ENCODE measurements at places on chromosomes 6 and 20.

DNA sequence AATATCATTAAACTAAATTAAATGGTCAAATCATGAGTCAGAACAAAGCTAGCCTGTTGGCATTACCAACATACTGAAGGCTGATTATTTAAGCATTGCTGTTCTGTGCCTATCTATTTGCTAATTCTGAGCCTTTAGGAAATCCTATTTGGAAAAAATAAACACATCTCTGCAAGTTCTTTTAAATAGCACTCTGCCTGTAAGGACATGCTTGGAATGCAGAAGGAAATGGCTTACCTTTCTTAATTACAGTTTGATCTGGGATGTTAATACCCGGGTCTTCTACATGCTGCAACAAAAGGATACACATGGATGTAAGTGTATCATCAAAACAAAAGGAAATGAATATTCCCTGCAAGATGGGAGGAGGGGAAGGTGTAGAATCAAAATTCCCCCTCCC is 8.3 kb downstream of the TFAP2A start:
- DNase-seq: no peak

GRCh38 chr6:169231790-169232506 is 21.7 kb downstream of the THBS2 start:
- no peak for DNase-seq

DNA sequence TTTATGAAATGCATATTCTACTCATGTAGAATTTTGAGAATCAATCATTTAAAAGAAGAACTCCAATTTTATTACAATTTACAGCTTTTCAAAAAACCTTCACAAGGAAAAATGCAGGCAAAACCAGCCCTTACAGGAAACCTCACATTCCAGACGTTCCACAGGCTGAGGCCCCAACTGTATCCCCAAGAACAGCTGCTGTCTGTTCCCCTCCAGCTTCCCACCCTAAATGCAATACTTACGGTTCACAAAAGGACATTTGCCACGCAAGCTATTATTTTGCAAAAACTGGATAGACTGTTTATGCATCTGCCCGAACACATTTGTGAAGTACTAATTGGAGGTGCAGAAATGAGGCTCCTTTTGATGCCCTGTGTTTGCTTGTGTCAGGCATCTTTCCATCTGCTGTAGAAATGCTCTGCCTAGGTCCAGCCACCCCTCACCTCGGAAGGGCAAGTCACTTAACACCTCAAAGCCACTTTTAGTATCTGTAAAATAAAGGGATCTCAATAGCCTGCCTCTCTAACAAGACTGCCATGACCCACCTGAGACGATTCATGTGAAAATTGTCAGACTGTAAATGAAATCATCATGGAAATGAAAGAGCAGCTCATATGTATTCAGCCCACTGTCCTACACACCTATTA is 26.5 kb downstream of the PDE10A start:
- DNase-seq: no peak

- DNase-seq: no peak
Observed at GRCh38 chr20:21839982-21840381, 134.5 kb downstream of the PAX1 start.

DNA sequence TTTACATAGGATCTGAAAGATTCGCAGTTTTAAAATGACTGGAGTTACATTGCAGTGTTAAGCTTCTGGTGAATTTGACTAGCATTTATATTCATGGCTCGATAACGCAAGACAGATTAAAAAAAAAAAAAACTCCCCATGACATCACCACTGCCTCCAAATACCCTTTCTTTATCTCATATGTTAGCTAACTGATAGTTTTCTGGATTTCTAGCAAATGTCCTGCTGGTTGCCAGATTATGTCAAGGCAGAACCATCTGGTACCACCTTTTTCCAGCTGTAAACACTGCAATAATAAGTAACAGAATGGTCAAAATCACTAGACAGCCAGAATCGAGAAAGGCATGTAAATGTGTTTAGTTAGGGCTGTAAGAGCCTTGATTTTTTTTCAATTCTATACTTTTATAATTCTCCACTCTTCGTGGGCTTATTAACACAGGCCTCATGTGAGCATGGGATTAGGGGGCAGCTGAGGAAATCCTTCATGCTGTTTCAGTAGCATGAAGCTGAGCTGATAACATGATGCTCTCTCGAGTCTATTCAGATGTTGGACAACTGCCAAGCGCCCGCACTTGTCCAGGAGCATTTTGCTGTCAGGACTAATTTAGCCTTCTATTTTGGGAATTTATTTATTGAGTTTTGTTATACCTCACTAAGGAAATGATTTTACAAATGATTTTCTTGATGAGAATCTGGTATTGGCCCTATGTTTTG is 166.0 kb upstream of the SCGN start:
- DNase-seq: no peak

DNA sequence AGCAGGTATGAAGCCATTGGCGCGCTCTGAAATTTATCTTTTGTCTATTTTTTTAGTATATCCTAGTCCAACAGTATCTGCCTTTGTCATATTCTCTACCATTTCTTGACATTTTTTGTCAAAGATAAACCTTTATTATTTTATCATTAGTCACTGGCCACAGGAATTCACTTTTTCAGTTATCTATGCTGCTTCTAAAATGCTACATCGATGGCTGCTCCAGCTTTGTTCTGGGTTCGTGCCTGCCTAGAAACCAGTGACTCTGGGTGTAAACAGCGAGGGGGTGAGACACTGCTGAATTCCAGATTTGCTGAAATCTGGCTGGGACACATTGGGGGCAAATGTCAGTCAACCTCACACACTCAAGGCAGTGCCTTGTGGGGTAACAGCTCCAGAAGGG is 193.4 kb downstream of the CDC5L start:
- DNase-seq: peak; percentile 59

DNA sequence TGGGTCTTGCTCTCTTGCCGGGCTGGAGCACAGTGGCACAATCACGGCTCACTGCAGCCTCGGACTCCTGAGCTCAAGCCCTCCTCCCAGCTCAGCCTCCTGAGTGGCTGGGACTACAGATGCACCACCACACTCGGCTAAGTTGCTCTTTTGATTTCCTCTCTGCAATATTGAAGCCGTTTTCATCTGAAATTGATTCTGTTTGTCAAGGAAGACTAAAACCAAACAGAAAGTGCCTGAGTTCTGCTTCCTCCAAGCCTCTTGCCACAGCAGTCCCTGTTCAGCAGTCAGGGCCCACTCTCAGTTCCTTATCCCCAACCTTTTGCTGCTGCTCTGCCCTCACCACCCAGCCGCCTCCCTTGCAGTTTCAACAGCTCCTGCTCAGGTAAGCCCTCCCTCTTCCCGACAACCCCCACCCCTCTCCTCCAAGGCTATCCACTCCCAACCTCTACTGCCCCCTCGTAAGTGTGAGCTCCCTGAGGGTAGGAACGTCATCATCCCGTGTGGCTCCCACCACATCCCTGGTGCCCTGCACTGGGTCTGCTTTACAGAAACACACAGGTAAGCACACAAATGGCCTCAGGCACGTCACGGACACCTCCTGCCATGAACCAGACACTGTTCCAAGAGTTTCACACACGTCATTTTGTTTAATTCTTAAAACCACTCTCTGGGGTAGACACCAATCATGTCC is 70.7 kb upstream of the TAB2 start:
- no peak for DNase-seq

DNA sequence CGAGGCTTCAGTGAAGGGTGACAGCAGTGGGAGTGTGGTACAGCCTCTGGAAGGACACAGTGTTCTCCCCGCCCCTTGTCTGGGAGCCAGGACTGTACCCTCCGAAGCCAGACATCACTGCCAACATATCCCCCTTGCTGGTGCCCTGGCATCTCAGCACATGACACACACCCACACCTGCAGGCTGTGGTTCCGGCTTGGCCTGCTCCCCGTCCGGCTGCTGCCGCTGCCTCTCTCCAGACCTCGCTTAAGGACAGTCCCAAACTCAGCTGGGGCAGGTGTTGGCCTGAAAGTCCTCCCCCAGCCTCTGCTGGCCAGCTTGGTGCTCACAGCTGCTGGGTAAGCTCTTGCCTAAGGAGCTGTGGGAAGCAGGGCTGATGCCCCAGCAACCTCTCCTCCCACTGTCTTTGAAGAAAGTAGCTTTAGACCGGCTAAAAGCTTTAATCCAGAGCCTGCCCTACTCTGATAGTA is 7.0 kb downstream of the EMILIN3 start:
- DNase-seq: no peak

DNA sequence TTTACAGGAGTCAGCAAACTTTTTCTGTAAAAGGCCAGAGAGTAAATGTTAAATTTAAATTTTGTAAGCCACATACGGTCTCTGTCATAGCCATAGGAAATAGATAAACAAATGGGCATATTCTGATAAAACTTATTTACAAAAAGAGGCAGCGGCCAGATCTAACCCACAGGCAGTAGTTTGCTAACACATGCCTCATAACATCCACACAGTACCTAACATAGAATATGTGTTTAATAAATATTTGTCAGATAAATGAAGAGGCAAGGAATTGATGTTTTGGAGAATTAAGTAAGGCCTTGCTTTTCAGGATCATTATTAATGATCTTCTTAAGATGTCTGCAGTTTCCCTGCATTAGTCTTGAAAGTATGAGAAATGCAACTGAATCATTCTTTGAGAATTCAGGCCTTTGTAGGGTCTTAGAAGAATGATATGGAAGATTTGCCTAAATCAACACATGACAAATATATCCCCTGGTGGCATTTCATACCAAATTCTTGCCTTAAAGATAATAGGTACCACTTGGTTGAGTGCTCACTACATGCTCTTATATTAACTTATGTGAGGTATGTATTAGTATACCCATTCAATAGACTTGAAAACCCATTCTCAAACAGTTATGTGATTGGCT is 39.3 kb upstream of the TRAM2 start:
- DNase-seq: no peak

DNA sequence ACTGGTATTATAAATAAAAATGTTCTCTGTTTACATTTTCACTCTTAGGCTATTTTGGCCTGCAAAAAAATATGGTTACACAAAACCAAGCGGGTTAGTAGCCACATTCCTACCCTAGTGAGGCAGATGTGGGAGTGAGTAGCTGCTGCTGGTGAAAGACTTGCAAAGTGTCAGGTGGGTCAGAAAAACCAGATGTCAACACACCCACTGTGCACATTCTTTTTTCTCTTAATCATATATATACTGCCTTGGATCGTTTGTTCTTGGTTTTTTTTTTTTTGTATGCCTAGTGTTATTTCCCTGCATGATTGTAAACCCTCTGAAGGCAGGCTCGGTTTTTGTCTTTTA is 68.0 kb upstream of the TFB1M start:
- DNase-seq: peak; percentile 23

DNA sequence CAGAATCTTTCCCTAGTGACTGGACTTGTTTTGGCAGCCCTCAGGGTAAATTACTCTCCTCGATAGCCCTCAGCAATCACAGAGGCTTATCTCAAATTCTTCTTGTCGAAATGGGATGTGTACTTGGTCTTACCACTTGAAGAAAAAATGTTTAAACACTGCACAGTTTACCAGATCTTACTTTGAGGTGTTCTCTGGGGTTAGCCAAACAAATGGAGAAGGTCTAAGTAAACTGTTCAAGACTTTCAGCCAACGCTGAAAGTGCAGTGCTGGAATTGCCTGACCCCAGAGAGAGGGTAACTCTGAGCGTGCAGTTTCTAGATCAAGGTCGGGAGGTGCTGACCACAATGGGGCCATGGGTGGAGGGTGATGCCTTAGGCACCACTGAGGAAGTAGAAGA is 39.2 kb downstream of the MYLIP start:
- no peak for DNase-seq

DNA sequence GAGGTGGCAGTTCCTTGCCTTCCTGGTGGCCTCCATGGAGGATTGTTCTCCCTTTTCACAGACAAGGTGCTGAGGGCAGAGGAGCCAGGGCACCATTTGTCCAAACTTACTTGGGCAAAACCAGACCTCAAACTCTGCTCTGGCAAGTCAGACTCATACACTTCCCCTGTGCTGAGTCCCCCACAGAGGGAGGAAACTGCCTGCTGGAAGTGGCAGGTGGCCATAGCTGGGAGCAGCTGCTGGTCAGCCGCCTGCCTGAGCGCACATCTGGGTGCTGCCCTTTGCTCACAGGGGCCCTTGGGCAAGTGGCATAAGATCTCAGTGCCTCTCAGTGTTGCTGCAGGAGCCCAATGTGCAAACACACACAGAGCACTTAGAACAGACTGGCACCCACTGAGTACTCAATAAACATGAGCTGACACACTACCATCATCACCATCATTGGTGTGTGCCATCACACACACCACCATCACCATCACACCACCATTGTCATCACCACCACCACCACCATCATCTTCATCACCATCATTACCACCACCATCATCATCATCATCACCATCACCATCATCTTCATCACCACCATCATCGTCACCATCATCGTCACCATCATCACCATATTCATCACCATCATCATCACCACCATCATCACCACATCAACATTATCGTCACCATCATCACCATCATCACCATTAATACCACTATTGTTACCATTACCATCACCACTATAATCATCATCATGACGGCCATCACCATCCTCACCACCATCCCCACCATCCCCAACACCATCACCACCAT is 17.6 kb downstream of the NOL4L start:
- no peak for DNase-seq

GRCh38 chr6:678520-678919 is 14.4 kb downstream of the EXOC2 start:
- no peak for DNase-seq

GRCh38 chr6:99416226-99416625 is 8.9 kb downstream of the PNISR start:
- DNase-seq: no peak

DNA sequence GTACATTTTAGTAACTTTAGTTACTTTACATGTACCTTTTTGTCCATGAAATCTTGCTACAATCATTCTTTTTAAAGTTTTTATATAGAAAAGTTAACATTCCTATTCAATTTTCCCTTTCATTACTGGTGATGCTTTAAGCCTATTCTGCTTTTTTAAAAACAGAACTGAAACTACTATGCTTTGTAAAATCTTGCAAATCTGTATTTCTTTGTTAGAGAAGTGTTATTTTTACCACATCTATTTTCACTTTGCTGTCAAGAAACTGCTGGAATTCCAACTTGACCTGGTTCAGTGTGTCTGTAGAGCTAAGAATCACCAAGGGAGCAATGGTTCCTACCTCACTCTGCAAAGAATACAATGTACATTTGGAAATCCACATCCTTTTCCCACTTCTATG is 21.8 kb upstream of the SAMD5 start:
- no peak for DNase-seq

DNA sequence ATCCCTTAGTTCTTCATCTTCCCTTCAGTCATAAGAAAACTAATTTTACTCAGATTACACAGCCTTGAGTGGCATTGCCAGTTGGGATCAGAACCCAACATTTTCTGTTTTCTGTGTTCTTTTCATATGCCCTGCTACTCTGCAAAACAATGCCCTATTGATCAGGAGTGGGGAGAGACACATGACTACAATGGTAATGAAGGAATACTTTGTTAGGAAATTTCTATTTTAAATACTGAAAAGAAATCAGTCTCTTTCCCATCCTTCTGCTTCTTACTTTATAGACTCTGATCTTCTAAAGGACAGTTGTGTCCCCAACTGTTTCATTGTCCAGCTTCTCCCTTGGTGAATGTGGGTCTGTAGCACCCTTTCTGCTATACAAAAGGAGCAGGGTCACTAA is 5.5 kb upstream of the PKIB start:
- DNase-seq: no peak
